Anterior cingulate cortex (tissue), 58 donors: ENCODE measurements at places on chromosomes 11 and 22.

DNA sequence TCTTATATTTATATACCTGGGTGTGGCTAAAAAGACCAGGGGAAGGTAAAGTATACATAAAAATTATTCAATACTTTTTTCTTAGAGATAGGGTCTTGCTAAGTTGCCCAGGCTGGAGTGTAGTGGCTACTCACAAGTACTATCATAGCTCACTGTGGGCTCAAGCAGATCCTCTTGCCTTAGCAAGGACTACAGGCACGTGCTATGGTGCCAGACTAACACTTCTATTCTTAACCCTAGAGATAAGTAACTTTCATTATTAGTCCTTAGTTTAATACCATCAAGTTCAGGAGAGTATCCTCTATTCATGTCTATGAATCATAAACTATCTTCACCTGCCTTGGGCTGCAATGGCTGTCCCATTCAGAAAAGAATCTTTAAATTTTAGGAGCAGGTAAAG, 11.9 kb downstream of the FCHSD2 start:
- DNase-seq = no peak

- no peak for DNase-seq
These were observed 657 bp upstream of the MAPK8IP2 start for GRCh38 chr22:50599816-50600455.

DNA sequence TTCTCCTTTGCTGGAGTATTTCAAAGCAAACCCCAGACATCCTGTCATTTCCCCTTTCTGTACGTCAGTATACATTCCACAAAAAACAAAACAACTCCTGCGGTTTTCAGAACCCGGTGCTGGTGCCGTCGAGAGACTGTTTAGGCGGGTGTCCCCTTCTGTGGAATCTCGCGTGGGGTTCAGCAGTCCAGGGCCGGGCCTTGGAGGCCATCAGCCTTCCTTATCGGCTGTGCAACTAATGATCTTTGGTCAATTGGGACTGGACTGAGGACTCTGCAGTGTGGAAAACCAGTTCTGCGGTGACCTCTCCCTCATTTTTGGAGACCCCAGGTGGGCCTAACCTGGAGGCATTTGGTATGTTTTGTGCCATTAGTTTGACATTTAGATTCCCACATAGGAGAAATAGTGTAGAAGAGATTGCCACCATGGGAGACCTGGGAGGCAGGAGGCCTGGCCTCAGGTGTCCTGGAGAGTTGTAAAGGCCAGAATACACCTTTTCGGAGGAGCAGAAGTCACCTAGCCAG, 84.4 kb downstream of the TBC1D22A start:
- DNase-seq = no peak

DNA sequence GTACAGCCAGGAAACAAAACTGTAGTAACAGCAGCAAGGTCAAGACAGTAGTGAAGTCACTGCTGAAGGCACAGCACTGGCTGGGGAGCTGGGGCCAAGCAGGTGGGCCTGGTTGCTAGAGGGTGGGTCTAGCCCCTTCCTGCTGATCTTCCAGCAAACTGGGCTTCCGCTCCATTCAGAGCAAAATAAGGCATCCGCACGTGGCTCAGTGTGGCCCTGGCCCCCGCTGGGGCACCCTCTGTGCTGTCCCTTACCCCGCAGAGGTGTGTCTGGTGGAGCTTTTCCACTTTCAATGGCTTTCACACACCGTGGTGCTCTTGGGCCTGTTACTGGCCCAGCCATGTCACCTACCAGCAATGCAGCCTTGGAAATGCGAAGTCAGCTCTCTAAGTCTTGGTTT, 162.4 kb upstream of the B3GAT1 start:
- no peak for DNase-seq

- DNase-seq = no peak
These were observed 29.8 kb upstream of the TMEM135 start for GRCh38 chr11:87007963-87008362.

DNA sequence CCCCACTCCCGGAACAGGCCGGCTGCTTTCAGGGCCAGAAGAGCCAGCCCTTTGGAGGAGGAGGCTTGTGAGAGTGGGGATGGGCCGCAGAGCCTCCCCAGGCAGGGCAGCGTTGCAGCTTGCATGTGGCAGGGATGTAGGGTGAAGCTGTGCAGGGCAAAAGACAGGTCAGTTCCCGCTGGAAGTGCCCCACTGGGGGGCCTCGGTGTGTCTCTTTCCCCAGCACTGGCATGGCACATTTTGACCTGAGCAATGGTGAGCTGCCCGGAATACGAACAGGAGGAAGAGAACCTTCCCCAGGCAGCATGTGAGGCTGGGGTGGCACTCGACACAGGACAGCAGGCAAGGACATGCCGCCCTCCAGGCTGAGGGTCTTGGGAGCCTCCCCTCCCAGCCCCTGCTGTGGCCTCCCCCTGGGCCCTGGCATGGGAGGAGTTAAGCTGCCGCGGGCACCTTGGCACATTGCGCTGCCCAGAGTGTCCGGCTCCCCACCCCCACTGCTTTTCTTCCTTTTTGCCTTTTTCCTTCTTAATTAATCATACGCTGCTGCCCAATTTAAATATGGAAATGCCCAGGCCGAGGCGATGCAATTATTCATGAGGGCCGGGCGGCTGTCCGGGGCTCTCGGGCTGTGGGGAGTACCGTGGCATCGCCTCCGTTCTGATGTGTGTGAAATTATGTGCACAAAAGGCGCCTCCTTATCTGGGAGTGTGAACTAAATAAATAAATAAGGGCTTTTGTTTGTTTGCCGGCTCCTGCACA, 76.0 kb upstream of the WNT7B start:
- peak; percentile 65 for DNase-seq

DNA sequence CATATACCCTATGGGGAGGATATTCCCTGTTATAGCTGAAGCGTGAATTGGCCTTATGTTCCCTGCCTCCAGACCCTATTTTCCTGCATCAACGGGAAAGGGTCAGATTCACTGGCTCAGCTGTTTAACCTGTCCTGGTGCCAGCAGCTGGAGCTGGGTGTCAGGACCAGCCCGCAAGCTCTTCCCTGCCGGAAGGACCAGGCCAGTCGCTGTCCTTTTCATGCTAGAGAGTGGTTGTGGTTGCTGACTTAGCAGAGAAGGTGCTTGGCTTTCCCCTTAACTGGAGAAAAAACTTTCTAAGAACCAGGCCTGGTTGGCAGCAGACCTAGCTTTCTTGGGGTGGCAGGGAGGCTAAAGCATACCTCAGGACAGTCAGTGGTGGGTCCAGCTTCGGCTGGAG, 5.2 kb upstream of the SREBF2 start:
- DNase-seq = no peak

DNA sequence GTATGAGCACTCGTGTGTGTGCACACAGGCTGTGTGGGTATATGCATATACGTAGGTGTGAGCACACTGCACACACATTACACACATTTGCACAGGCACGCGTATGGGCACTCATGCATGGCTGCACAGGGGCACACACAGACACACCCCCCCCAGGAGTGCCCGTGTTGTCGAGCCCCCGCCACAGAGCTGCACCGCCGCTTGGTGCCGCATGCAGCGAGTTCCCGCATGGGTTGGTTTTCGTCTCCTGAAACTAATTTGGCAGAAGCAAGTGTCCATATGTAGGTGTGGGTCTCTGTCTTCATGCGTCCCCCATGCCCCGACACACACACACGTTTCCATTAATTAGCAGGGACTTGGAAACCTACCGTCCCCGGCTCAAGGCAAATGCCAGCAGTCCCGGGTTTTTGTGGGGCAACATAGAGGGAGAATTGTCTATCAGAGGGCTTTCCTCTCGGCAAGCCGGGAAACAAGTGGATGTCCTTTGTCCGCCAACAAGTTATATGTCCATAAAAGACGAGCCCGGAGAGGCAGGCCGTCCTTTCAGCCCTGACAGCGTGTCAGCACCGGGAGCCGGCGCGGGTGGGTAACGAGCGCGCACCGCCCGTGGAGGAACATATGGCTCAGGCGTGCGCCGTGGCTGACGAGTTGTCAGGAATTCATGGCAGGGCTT, 1291.7 kb downstream of the BRD1 start:
- no peak for DNase-seq

GRCh38 chr11:57073128-57073527, 84.4 kb downstream of the OR5AK2 start:
- DNase-seq = no peak

DNA sequence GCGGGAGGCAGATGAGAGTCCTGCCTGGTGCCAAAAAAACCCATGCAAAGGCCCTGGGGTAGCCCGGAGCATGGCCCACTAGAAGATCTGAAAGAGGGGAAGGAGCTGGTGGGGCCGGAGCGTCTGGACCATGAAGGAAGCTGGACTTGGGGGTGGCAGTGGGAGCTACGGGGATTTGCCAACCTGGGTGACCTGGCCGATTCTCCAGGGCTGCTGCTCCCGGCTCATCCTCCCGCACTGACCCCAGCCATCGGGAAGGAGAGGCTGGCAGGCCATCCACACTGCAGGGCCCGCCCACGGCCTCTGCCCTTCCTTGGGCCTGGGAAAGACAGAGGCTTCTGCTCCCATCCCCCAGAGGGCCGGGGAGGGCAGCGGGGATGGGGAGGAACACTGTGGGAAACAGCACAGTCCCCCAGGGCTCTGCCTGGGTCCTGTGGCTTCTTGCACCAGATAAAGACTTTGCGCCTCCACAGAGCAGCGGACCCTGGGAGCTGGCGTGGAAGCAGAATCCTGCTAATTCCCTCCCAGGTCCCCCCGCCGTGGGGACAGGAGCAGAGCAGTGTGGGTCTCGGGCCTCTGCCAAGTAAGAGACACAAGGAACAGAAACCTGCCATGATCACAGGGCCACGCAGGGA, 87.1 kb upstream of the LINC01488 start:
- DNase-seq = no peak
